ENCODE measurements at places on chromosomes 5 and 9.

DNA sequence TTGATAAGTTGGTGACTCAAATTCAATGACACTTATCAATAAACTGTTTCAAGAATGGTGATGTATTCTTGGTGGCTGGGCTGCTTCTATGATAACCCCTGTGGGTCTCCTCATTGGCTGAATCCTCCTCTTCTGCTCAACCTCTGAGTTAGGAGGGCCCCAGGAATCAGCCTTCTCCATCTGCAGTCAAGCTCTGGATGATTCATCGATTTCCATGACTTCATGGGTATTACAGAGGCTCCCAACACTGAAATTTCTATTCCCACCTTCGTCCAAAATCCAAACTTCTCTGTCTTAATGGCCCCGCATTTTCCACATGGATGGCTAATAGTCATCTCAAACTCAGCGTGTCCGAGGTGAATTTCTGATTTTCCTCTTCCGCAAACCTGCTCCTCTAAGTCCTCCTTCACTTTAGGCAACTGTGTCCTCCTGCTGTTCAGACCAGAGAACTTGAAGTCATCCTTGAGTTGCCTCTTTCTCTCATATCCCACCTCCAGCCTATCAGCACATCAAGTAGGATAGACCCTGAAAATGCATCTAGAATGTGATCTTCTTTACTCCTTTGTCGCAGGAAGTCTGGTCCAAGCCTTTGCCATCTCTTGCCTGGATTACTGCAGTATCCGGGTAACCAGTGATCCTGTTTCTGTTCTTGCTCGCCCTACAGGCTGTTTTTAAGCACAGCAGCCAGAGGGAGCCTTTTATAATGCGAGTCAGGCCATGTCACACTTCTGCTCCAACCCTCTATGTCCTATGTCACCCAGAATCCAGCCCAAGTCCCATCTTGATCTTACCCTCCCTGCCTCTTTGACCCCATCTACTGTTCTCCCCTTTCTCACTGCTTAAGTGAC, 41.4 kb upstream of the IL7R start:
- DNase-seq, result no peak

- DNase-seq, result no peak
These were observed 9.8 kb downstream of the LURAP1L start for GRCh38 chr9:12784461-12785259.

DNA sequence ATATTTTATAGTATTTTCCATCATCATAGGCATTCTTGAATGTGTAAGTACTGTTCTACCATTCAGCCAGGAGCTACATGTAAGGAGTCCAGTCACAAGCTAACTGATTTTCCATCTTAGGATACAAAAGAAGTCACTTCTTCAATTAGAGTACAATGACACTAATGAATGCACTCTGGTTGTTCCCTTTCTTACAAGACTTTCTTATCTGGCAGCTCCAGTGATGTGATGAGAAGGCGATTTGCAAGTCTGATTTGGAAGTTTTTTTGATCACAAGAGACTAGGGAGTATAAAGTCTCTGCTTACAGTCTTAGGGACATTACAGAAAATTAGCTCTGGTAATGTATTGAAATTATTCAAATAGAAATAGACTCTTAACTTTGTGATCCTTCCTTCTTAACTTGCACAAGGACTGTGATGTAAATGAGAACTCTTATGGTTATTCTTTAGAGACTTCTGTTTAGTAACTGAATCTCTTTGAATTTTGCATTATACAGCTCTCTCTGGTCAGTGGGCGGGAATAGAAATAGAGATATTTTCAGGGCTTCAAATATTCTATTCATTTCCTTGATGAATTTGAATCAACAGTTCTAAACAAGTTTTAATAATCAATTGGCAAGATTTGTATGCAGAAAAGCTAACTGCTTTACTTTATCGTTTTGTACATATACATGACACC, 130.4 kb upstream of the CDH6 start:
- DNase-seq, result no peak

GRCh38 chr5:68587171-68587570, 371.6 kb downstream of the PIK3R1 start:
- no peak for DNase-seq

DNA sequence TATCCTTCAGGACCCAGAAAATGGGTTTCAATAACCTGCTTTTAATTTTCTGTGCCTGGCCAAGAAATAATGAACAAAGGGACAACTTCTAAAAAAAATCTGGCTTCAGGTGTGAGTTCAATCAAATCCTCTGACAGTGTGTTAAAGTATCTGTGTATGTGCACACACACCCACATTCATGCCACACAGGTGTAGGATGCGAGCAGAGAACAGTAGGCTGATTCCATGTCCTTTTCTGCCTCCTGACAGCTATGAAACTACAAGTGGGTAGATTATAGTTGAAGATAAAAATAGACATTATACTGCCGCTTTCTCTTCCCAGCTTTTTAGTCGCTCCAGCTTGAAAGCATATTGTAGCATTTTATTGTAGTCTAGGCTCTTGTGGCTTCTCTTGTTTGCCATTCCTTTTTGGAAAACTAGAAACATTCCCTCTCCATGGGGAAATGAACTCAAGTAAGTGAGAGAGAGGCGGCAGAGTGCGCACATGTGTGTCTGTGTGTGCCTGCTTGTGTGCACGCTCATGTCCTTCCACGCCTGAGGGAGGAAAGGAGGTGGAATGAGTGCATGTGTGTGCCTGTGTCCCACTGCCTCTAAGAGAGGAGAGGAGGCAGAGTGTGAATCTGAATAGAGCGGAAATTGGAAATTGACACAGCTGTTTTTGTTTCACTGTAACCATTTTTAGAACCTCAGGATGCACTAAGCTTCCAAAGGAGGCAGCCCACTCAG, 273.0 kb downstream of the ELAVL2 start:
- DNase-seq, result no peak

DNA sequence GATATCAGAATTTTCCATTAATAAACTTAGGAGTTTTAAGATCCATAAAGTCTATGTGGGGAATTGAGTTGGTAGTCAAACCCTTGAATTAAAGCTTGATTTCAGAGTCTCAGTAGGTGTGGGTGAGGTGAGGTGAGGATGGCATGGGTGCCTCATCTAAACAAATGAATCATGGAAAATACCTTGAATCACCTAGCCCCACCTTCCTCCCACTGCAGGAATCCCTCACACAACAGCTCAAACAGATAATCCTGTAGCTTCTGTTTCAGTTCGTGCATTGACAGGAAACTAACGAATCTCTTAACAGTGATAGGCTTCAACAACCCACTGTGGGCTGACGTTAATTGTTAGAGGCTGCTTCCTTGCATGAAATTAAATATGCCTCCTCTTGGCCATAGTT, 185.0 kb downstream of the SREK1 start:
- DNase-seq, result peak; percentile 4

- no peak for DNase-seq
These were observed 141.8 kb downstream of the PAX5 start for GRCh38 chr9:36892279-36892678.

DNA sequence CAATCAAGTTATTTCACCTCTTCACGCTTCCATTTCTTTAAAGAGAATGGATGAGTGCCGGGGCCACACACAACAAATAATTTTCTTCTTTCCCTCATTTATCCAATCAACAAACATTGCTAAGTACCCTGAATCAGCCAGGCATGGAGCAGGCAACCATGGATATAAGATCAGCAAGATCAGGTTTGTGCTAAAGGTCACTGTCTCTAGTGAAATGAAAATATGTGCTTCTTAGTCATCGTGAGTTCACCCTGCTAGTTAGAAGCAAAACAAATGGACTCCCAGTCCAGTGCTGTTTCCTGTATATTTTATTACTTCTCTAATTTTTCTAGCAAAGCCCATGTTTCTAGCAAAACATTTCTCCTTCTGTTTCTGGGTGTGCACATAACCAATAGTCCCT, 629.2 kb downstream of the BNC2 start:
- no peak for DNase-seq

DNA sequence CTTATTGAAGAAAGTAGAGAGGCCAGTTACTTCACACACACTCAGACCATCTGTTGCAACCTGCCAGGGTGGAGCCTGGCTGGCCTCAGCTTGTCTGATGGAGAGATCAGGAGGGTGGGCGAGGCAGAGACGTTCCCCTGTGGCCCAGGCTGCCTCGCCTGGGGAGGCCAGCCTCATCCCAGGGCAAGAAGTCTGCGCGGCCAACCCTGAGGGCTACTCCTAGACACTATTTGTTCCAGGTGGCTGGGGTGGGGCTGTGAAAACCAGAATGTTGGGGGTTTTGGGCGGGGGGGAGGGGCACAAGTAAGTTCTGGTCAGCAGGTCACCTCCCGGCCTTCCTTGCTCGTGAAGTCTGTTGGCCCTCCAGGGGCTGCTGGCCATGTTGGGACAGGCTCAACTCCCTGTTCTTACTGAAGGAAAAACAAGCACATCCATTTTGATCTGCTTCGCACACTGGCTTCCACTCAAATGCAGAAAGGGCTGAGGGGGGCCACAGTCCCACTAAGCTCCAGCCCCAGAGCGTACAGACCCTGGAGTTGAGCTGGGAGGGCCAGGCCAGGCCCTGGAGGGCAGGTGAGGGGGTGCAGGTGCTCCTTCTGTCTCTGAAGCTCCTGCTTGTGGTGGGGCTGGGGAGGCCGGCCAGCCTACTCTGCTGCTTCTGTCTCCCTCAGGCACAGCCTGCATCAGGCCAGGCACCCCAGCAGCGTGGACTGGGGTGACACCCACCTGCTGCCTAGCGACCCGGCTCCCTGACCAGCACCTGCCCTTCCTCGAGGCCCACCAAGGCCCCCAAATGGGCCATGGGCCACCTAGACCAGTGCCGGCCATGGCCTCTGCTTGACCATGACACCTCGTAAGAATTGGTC, 46.6 kb downstream of the SECISBP2 start:
- DNase-seq, result no peak

Data from activated T-cell treated with anti-CD3 and anti-CD28 coated beads for 24 hours (primary cell).